ENCODE measurements at places on chromosomes 6 and 20. TPM values are rescaled to one million over a fixed set of nuclear protein-coding genes. Genes with fewer than 3 reads are reported as not detected.

GRCh38 chr6:73145690-73146089, 79.6 kb downstream of the KHDC1L start:
- no peak overlapping the region for H3K27ac ChIP-seq
- no peaks in the 10 kb centered on the region for H3K4me1 ChIP-seq
- no peaks in the 10 kb centered on the region for H3K36me3 ChIP-seq
- H3K4me3 ChIP-seq: no peak overlapping the region

DNA sequence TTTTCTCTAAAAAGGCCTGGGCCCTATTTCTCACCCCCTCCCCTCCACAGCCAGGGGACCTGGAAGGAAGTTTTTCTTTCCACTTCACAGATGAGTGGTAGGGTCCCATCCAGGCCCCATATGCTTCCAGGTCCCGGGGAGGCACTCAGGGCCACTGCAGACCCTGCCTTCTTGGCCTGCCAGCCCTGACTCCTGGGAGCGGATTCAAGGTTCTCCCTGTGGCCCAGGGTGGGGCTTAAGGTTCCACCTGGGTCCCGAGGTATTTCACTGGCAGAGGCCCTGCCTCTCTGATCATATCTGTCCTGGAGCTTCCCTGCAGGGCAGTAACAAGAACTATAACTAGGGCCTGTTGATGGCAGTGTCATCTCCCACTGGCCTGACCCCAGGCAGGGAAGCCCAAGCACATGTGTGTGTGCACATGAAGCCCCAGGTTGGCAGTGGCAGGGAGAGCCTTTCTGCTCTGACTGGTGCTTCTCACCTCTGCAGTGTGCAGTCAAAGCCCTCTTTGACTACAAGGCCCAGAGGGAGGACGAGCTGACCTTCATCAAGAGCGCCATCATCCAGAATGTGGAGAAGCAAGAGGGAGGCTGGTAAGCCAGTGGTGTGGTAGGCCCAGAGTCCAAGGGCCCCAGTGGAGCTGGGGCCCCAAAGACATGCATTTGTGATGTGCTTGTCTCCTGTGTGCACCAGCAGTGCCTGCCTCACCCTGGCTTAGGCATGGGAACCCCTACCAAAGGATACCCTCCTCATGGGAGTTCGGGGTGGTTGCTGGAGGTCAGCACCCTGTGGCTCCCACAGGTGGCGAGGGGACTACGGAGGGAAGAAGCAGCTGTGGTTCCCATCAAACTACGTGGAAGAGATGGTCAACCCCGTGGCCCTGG, 31.2 kb downstream of the PLCG1 start:
- H3K4me1 ChIP-seq: peaks cover 19% of the 10 kb centered on the region
- H3K27ac ChIP-seq: no peak overlapping the region

DNA sequence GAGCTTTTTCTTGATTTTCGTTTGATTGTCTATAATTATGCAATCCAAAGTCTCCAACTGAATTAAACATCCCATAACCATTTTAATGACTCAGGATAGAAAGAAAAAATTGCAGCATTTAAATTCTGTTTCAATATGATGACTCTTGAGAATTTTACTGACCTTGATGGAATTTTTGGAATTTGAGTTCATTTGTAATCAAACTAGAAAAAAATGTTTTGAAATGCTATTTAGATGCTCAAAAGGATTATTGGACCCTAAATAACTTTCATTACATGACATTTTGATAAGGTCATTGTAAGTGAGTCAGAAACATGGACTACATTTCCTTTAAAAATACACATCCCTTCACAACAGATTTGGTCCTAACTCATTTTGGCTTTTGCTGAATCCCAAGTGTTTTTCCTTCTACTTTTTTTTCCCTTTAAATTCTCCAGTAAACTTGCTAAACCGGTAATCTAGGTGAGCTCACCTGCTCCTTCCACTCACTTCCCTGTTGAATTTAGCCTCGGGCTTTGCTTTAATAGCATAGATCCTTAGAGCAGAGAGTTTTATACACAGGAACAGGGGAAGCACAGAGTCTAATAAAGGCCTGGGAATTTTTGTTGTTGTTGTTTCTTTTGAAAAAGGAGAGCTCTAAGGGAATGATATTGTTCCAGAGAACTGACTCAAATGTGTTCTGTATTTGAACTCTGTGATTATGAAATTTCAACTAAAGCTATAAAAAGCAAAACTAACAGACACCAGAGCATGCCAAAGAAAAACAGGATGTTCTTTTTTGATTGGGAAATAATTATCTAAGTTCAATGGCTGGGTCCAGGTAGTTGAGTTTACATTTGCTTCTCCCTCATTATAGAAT, 1088.2 kb upstream of the CITED2 start:
- H3K27me3 ChIP-seq: no peaks in the 10 kb centered on the region
- DNase-seq: no peak
- H3K36me3 ChIP-seq: no peaks in the 10 kb centered on the region
- peak overlapping the region; percentile 67 for H3K27ac ChIP-seq
- H3K4me1 ChIP-seq: no peaks in the 10 kb centered on the region

DNA sequence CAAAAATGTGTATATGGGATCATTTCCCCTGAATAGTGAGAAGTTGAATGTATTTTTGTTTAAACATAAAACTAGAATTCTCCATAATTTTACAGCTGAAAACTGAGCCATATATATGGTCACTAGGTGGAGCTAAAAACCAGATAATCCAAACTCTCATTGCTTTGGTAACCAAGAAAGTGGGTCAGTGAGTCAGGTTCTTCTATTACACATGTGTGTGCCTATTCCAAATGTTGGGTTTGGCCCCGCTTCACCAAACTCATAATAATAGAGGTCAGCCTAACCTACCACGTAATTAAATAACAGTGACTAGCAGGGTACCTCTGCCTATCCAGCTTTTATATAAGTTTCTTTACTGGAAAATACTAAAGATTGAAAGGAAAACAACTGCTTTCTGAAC, 19.3 kb upstream of the RNGTT start:
- DNase-seq: peak; percentile 35
- H3K27me3 ChIP-seq: no peaks in the 10 kb centered on the region
- no peak overlapping the region for H3K4me3 ChIP-seq
- H3K4me1 ChIP-seq: peaks cover 6% of the 10 kb centered on the region
- H3K27ac ChIP-seq: no peak overlapping the region
- H3K36me3 ChIP-seq: no peaks in the 10 kb centered on the region

DNA sequence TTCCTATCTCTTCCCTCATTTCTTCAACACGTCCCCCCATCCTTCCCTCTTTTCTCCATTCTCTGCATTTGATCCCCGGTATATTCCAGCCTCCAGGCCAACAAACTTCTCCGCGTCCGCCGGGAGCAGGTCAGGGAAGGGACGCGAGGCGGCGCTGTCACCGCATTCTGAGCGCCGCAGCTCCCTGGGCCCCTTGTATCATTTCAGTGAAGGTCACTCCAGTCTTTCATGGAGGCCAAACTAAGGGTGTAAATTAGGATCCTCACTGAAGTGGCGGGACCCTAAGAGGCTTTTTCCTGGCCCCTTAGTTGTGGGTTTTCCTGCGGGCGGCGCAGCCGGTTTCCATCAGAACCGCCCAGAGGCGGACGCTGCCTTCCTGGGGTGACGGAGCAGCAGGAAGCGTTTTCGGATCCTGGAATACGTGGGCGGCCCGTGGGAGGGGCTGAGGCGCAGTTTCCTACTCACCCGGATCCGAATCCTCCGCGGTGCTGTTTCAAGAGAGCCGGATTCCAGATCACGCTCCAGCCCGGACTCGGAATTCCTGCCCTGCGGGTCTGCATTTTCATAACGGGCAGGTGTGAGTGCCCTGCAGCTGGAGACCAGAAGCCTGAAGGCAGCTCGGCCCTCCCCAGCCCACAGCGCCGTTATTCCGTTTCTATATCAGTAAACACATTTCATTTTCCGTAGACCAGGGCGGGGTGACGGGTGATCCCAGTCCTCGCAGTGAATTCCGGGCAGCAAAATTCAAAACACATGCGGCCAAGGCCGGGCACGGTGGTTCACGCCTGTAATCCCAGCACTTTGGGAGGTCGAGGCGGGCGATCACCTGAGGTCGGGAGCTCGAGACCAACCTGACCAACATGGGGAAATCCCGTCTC, 3.6 kb upstream of the MICA start:
- peaks cover 71% of the 10 kb centered on the region for H3K4me1 ChIP-seq
- peak overlapping the region; percentile 88 for H3K4me3 ChIP-seq
- no peaks in the 10 kb centered on the region for H3K36me3 ChIP-seq
- peak; percentile 96 for DNase-seq
- H3K27ac ChIP-seq: peak overlapping the region; percentile 98

- H3K4me1 ChIP-seq: no peaks in the 10 kb centered on the region
- no peaks in the 10 kb centered on the region for H3K27me3 ChIP-seq
- H3K36me3 ChIP-seq: no peaks in the 10 kb centered on the region
- no peak overlapping the region for H3K4me3 ChIP-seq
Measured at GRCh38 chr6:5506597-5506996, 245.3 kb downstream of the FARS2 start.

GRCh38 chr20:19881080-19881840, 123.2 kb downstream of the RIN2 start:
- H3K4me3 ChIP-seq: no peak overlapping the region
- H3K4me1 ChIP-seq: peaks cover 5% of the 10 kb centered on the region
- no peaks in the 10 kb centered on the region for H3K27me3 ChIP-seq
- H3K27ac ChIP-seq: no peak overlapping the region
- no peak for DNase-seq
- no peaks in the 10 kb centered on the region for H3K36me3 ChIP-seq

- no peaks in the 10 kb centered on the region for H3K27me3 ChIP-seq
- H3K4me3 ChIP-seq: no peak overlapping the region
- H3K4me1 ChIP-seq: peaks cover 8% of the 10 kb centered on the region
- no peak for DNase-seq
- H3K36me3 ChIP-seq: no peaks in the 10 kb centered on the region
- H3K27ac ChIP-seq: no peak overlapping the region
Measured at GRCh38 chr6:129874837-129875236, 13.7 kb upstream of the TMEM244 start.

- H3K27me3 ChIP-seq: peaks cover 33% of the 10 kb centered on the region
- no peaks in the 10 kb centered on the region for H3K36me3 ChIP-seq
- no peak overlapping the region for H3K4me3 ChIP-seq
- H3K27ac ChIP-seq: no peak overlapping the region
- peaks cover 12% of the 10 kb centered on the region for H3K4me1 ChIP-seq
Measured at GRCh38 chr20:63255931-63256704, 1.9 kb upstream of the NKAIN4 start.

DNA sequence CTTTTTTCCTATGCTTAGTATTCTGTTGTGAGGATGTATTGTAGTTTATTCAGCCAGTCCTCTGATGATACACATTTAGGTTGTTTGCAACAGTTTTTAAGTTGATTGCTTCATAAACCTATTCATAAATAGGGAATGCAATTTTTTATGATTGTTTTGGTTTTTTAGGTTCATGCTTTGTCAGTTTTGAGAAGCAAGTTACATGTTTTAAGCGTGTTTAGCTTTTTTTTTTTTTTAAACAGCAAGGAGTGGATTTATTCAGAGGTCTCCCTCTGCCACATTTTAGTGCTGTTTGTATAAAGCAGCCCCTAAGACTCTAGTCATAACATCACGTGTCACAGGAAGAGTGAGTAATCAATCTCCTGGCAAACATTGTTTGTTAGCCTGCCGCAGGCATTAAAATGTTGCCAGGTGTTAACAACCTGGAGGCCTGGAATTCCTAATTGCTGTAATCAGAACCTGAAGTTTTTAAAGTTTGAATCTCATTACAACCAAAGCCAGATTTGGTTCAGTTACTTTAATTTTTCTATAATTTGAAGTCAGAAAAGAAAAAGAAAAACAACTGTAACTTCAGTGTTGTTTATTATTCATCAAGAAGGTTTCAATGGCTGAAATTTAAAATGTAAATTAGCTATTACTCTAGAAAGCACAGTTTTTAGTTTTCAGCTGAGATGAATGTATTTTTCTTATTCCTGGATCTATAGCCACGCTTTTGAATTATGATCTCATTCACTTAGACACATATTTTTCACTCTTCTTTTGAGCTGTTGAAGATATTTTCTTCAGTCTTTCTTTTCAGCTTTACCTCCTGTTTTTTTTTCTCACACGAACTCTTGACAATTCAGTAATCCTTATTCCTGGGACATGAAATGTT, 59.2 kb downstream of the KCNS1 start:
- DNase-seq: no peak
- H3K27ac ChIP-seq: no peak overlapping the region
- H3K36me3 ChIP-seq: no peaks in the 10 kb centered on the region
- H3K4me1 ChIP-seq: peaks cover 9% of the 10 kb centered on the region
- no peak overlapping the region for H3K4me3 ChIP-seq

GRCh38 chr20:32674362-32674789, 635 bp upstream of the C20orf203 start:
- no peaks in the 10 kb centered on the region for H3K4me1 ChIP-seq
- H3K4me3 ChIP-seq: no peak overlapping the region
- no peak for DNase-seq
- no peaks in the 10 kb centered on the region for H3K27me3 ChIP-seq
- no peaks in the 10 kb centered on the region for H3K36me3 ChIP-seq

DNA sequence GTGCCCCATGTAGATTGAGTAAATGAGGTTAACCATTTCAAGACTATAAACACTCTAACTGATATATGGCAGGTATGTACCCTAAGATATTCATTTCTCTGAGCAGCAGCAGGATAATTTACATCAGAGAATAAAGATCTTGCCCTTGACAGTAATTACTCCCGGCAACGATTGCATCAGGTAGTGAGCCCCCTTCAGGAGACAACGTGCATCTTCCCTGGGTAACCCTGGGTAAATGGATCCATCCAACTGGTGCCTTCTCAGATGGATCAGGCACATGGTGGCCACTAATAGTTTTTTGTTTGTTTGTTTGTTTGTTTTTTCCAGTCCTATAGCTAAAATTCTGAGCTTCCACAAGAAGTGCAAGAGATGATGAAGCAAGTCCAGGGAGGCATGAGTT, 469.4 kb upstream of the SLC35B3 start:
- no peaks in the 10 kb centered on the region for H3K36me3 ChIP-seq
- no peak overlapping the region for H3K4me3 ChIP-seq
- no peaks in the 10 kb centered on the region for H3K4me1 ChIP-seq
- no peaks in the 10 kb centered on the region for H3K27me3 ChIP-seq

EYA2 gene
- 0.45 TPM for total RNA-seq

SAMD5 gene
- 0.34 TPM for total RNA-seq

NKX2-4 gene
- not detected for total RNA-seq

GNAS-AS1 gene
- total RNA-seq: 0.83 TPM

HELZ2 gene
- 12.2 TPM for total RNA-seq

DACT2 gene
- 0.85 TPM for total RNA-seq

GSTA2 gene
- total RNA-seq: not detected

PXDC1 gene
- 39.5 TPM for total RNA-seq
